ENCODE measurements at places on chromosomes 4 and X. TPM values are rescaled to one million over a fixed set of nuclear protein-coding genes. Genes with fewer than 3 reads are reported as not detected.

The XPNPEP2 gene
- total RNA-seq = 1.5 TPM

- peak; percentile 54 for DNase-seq
These were observed 9.4 kb downstream of the TASL start for GRCh38 chrX:30568136-30568535.

- no peak for DNase-seq
These were observed 88.6 kb downstream of the ZIC3 start for GRCh38 chrX:137654481-137654880.

DNA sequence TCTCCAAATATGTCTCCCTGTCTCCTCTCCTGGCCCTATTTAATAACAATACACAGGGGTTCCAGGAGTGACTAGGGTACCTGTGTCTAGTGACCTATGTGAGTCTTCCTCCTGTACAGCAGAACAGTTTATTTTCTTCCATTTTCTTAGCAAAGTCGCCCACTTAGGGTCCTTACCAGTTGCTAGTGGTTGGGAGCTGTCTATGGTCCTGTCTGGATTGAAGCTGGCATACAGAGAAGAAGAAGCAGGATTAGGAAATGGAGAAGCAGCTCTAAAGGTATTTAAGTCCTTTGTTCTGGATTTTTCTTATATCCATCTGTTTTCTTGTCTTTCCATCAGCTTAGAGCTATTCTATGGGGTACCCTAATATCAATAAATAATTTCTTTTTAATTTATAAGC, 587.1 kb upstream of the CPEB2 start:
- DNase-seq = peak; percentile 26

GRCh38 chr4:89009115-89009514, 47.9 kb downstream of the FAM13A start:
- no peak for DNase-seq
